ENCODE measurements at places on chromosomes 6 and 20.

DNA sequence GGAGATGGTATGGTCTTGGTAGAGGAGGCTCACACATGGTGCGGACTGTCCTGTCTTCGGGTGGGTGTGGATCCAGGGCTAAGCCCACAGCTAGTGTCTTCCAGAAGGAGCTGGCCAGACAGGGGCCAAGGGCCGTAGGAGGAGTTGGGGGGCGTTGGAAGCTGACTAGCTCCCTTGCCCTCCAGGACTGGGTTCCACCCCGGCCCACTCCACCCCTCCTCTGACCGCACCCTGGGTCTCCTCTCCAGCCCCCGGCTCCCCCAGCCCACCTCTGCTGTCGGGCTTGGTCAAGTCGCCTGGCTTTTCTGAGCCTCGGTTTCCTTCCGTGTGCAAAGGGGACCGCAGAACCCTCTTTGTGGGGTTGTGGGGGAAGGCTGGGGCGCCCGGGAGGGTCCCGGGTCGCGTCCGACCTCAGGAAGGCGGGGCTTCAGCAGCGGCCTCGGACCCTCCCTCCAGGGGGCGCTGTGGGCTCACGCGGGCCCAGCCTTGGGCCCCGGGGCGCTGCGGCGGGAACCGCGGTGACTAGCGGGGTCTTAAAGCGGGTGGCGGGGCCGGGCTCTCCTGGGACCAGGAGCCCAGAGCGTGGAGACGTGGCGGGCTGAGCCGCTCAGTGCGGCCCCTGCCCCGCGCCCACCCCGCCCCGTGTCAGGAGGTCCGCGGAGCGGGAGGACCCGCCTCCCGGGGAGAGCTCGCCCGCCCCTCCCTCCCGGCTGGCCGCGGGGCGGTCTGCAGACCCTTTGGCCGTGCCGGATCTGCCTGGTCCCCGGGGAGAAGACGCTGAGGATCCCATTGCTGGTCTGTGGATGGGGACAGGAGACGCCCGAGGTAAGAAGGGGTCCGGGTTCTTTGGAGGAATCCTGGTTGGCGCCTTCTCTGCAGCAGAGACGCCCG, 5.4 kb downstream of the NPBWR2 start:
- DNase-seq, result no peak

GRCh38 chr6:66103954-66104353, 396.9 kb upstream of the EYS start:
- no peak for DNase-seq

- DNase-seq, result no peak
Observed at GRCh38 chr6:107564589-107564951, 74.7 kb downstream of the SOBP start.

GRCh38 chr6:147467886-147468285, 40.6 kb upstream of the SAMD5 start:
- no peak for DNase-seq

GRCh38 chr6:30060606-30061091, 416 bp upstream of the POLR1H start:
- DNase-seq, result no peak

GRCh38 chr6:1708122-1708521, 98.4 kb downstream of the FOXC1 start:
- no peak for DNase-seq

GRCh38 chr6:17419189-17419575, 25.8 kb downstream of the CAP2 start:
- no peak for DNase-seq

DNA sequence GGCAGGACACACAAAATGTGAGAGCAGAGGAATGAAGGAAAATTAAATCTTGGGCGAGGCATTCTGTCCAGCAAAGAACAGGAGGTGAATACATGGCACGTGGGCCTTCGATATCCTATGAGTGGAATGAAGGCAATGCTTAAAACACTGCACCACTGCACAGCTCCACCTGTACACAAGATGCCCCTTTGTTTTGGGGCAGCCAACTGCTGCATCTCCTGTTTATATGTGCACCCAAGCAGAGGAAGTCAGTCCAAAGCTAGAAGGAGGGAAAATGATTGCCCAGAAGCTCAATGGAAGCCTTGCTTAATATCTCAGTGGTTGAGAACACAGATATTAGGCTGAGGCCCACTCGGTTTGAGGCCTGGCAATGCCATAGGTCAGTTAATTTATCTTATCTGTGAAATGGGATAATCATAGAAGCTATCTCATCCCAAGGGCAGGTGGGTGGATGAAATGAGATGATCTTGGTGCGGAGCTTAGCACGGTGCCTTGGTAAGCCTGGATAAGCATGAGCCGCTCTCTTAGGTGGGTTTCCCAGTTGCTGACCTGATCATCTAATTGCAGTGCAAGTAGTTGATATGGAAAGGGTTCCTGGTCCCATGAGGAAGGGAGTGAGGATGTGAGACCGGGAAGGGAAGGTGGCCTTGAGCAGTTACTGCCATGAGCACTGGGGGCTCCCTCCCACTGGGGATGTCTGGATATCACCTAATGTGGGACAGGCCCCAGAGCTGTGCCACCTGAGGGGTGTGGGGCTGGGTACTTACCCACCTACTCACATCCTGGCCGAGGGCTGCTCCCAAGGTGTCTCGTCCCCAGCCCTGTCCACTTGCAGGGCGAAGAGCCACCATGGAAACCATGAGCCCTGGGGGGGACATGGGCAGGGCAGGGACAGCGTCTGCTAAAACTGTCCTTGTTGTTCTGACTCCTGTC, 9.9 kb downstream of the BANF2 start:
- no peak for DNase-seq

- DNase-seq, result no peak
Observed at GRCh38 chr6:167731216-167731615, 95.5 kb upstream of the AFDN start.

GRCh38 chr20:57618764-57619050, 1.5 kb downstream of the ZBP1 start:
- no peak for DNase-seq

- no peak for DNase-seq
Observed at GRCh38 chr6:6969761-6970223, 138.0 kb upstream of the RREB1 start.

DNA sequence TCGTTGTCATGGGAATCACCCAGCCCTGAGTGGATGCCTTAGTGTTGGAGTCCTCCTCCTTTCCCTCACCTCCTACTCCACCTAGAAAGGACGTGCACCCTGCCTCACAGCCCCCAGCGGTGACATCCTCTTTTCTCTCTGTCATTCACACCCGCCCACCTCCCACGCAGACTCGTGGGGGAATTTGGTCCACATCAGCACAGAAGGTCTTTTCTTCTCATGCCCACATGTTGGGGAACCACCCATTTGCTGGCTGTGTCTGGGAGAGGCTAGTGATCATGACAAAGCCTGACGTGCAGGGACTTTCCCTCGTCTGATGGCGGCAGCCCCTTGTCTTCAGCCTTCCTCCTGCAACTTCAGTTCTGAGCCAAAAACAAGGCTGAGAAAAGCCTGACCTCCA, 96.0 kb upstream of the CNKSR3 start:
- DNase-seq, result no peak

DNA sequence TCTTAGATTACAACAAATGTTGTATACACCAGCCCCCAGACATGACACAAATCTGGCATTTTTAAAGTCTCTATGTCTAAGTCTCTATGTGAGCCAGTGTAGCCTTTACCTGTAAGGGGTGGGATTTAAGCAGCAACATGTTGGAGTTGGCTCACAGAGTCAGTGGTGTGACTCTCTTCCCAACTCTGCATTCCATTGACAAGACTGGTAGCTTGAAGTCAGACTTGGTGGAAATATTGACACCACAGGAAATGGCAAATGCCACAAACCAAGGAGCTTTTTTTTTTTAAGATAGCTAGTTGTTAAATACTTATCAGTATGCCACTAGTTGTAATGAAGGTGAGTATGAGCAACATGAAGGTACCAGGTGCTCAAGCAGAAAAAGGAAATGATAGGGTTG, 103.1 kb upstream of the SMLR1 start:
- no peak for DNase-seq

- DNase-seq, result no peak
Observed at GRCh38 chr6:4491501-4492260, 284.5 kb upstream of the CDYL start.

DNA sequence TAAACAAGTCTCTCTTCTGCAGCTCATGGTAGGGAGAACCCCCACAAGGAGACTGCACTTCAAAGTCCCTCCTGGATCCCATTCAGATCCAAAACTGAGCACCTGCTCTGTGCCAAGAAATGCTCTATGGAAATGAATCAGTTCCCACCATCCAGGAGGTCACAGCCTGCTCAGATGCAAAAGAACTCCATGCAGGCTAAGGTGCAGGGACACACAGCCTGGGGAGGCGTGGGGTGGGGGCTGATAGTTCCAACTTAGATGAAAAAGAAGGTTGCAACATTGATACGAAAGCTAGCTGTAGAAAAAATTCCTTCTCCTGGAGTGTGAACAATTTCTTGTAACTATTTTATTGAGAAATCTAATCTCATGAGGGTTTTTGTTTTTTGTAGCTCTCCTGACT, 111.0 kb upstream of the TMEM170B start:
- no peak for DNase-seq

GRCh38 chr6:158207422-158207788, 39.3 kb downstream of the GTF2H5 start:
- no peak for DNase-seq

DNA sequence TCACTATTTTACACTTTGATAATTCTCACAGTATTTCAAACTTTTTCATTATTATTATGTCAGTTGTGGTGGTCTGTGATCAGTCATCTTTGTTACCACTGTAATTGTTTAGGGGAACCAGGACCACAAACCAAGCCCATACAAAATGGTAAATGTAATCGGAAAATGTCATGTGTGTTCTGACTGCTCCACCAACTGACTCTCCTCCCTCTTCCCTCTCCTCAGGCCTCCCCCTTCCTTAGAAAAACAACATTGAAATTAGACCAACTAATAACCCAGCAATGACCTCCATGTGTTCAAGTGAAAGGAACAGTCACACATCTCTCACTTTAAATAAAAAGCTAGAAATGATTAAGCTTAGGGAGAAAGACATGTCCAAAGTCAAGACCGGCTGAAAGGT, 63.8 kb downstream of the GMDS start:
- no peak for DNase-seq

DNA sequence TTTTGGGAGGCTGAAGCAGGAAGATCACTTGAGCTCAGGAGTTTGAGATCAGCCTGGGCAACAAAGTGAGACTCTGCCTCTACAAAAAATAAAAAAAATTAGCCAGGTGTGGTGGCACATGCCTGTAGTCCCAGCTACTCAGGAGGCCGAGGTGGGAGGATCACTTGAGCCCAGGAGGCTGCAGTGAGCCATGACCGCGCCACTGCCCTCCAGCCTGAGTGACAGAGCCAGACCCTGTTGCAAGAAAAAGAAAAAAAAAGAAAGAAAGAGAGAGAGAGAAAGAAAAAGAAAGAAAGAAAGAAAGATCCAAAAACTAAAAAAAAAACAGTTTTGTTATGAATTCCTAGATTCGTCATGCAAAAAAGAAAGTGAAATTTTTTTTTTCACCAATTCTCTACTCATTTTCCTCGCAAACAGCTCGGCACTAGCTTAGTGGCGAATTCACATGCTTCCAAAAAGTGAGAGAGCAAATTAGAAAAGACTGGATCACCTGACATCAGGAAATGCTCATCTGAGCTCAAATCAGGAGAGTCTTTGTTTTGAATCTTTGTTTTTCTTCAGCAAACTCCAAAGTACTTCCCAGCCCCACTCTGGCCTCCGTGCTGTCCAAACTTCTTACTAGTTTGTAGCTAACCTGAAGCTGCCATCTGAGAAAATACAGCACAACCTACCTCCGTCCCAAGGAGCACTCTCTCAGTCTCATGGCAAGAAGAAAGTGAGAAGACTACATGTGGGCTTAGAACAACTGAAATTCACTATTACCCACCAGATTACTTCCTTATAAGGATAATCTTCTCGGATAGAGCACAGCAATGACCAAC, 27.0 kb downstream of the IPCEF1 start:
- no peak for DNase-seq
